NCI-H2081 treated with DMSO at 0.1 percent for 48 hours (cell line): ENCODE measurements at places on chromosomes 2 and 18.
A peak's percentile ranks its signal among the peaks of the same experiment; 100 is the strongest.

- DNase-seq = peak; percentile 40
Observed at GRCh38 chr18:5142859-5143258, 54.2 kb downstream of the AKAIN1 start.

- DNase-seq = no peak
Observed at GRCh38 chr2:30318987-30319782, 87.9 kb downstream of the LBH start.

DNA sequence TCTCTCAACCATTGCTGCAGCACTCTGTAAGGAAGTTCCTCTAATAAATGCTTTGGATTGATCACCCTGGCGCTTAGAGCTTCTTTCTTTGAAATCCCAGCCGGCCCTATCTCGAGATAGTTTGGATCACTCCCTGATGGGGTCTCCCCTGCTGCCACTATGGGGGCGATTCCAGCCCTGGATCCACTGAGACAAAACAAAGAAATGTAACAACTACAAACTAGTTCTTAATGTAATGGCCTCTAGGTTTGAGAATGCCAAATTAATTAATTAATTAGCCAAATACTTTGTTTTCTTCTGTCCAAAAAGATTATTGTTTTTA lies 15.2 kb downstream of the SRSF7 start:
- no peak for DNase-seq

GRCh38 chr2:73269686-73270465 lies 14.4 kb downstream of the FBXO41 start:
- DNase-seq = no peak

DNA sequence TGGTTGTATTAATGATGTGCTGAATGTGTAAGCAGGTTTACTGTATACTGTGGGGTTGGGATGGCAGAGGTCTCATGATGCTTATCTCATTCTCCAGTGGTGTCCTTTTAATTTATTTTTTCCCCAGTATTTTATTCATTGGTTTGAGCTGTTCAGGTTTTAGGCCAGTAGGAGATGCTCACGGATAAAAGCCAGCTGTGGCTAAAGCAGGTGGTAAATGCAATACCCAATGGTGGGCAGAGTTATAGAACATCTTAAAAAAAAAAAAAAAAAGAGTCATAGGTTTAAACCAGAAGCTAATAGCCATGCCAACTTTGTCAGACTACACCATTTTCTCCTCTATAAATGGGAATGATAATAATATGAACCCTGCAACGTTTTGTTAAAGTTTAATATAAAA lies 57.8 kb upstream of the NEUROD1 start:
- DNase-seq = no peak

DNA sequence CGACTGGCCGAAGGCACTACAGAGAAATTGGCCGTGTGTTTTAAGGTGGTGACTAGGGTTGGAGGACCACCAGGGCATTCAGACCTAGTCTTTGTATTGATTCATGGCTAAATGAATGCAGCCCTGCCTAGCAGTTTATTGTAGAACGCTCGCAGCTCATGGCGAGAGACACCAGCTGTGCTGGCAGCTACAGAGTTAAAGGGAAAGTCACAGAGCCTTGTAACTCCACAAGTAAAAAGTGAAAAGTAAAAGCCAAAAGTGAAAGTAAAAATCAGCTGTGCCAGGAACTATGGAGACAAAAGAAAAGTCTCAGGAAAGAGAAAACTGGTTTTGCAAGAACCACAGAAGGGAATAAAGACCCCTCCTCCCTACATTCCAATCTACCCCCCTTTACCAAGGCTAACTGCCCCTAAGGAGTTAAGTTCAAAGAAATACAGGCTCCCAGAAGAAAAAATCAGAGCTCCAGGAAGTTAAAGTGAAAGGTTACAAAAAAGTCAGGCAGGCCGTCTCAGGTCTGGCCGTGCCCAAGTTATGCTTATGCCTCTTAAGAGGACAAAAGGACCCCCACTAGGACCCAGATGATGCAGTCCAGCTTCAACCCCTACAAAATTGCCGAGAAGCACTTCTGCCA lies 46.4 kb upstream of the SELENOI start:
- DNase-seq = no peak
